ENCODE measurements at places on chromosomes 3 and 15.

DNA sequence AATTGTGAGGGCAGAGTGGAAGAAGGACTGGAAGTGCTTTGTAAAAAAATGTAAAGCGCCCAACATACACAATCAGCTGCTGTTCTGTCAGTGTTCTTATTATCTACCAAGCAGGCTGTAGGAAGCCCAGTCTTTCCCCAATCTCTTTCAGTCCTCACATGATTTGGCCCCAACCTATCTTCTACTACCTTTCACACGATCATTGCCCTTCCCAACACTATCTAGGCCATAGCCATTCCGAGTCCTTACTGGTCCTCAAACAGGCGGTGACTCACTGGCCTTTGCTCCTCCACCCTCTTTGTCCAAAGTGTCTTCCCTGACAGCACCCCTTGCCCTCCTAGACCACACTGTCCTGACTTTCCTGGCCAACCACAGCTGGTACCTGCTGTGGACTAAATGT is 861 bp upstream of the RFT1 start:
- no peak for DNase-seq

GRCh38 chr15:77981281-77982126 is 96.0 kb downstream of the TBC1D2B start:
- DNase-seq, result no peak

GRCh38 chr3:151082880-151083838 is 2.3 kb upstream of the MED12L start:
- DNase-seq, result no peak

GRCh38 chr3:128825117-128825725 is 54.2 kb upstream of the ACAD9 start:
- no peak for DNase-seq

DNA sequence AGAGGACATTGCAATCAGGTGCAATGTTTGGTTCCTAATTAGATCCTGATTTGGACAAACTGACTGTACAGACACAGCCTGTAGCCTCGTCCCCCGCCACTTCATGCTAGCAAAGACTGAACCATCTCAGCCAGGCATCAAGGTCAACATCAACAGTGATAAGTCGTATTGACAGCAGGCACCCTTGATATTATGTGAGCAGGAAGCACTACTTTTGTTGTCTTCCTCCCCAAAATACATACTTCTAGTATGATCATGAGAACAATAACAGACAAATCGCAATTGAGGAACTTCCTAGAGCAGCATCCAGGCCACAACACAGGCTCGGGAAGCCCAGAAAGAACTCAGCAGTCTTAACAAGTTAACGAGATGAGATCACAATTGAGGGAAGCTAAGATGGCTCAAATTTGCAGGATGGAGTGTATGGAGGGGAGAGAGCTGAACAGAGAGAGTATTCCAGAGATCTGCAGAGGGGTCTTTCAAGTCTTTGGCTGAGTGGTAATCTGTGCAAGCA is 20.4 kb downstream of the TGM5 start:
- no peak for DNase-seq

- DNase-seq, result no peak
These were observed 404.6 kb upstream of the C2CD4B start for GRCh38 chr15:62569460-62570404.

GRCh38 chr3:8621872-8622271 is 22.7 kb downstream of the SSUH2 start:
- no peak for DNase-seq

DNA sequence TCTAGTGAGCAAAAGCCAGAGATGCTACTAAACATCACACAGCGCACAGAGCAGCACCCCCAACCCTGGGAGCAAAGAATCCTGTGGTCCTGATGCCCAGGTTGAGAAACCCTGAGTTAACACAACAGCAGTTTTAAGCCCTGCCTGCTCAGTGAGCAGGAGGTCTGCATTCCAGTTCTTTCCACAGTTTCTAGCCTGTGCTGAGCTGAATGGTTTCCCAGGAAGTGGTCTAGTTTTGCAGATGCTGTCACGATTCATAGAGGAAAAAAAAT is 171.1 kb upstream of the PROK2 start:
- no peak for DNase-seq

GRCh38 chr3:142180761-142181362 is 31.5 kb upstream of the TFDP2 start:
- peak; percentile 23 for DNase-seq

GRCh38 chr3:147360646-147361453 is 45.5 kb downstream of the ZIC4 start:
- DNase-seq, result no peak

DNA sequence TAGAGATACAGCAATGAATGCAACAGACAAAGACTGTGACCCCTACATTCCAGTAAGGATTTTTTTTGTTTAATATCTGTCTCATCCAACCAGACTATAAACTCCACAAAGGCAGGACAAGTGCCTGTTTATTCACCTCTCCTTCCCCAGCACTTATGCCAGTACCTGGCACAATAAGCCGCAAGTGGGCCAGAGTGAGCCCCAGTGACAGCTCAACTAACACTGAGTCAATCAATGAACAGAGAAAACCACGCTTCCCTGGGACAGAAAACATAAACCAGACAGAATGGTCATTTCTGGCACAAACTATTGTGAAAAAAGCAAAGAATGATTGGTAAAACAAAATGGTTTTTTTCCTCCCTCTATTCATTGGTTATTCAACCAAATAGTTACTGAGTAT is 52.2 kb downstream of the RYK start:
- no peak for DNase-seq

DNA sequence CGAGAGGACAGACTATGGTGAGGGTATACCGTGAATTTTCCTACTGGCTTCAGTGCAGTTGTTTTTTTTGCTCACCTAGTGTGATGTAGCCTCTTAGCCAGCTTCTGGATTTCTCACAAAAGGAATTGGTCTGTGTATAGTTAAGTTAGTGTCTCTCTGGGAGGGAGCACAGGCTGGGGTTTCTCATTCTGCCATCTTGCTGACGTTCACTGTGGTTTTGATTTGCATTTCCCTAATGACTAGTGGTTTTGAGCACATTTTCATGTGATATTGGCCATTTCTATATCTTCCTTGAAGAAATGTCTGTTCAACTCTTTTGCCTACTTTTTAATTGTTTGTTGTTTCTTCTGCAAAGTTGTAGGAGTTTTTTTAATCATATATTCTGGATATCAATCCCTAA is 2.2 kb upstream of the CD86 start:
- no peak for DNase-seq

DNA sequence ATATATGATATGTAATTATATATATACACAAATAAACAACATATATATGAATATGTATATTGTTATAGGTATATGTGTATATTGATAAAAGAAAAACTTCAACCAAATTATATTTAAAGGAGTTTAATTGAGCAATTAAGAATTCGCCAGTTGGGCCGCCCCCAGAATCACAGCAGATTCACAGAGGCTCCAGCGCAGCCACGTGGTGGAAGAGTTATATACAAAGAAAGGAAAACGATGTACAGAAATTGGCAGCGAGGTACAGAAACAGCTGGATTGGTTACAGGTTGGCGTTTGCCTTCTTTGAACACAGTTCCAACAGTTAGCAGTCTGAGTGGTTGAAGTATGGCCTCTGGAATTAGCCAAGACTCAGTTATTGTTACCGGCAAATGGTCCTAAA is 137.3 kb upstream of the SLC24A5 start:
- DNase-seq, result no peak

- no peak for DNase-seq
These were observed 75.8 kb downstream of the AAGAB start for GRCh38 chr15:67178569-67179210.

DNA sequence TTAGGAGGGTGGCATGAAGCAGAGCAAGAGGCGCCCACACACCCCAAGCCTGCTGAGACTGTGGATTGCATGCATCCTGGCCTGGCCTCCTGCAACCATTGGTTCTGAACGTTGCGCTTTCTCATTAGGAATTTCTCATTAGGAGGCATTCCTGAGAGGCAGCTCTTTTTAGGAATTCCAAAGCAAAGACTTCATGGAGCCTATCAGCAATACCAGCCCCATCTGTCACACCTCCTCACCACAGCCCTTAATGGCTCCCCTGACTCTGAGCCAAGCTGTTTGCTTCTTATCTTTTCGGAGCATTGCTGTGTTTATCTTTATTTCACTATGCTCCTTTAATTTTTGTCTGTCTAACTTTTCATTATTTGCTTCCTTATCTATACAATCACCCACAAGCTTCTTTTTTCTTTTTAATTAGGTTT is 226.9 kb downstream of the CACNA2D3 start:
- DNase-seq, result no peak

- no peak for DNase-seq
These were observed 10.4 kb downstream of the KBTBD12 start for GRCh38 chr3:127925384-127925783.

GRCh38 chr3:8777201-8777977 is 8.0 kb upstream of the OXTR start:
- DNase-seq, result no peak

- no peak for DNase-seq
These were observed 381.1 kb upstream of the RASGRP1 start for GRCh38 chr15:38945551-38946298.
